ENCODE measurements at places on chromosomes 1 and 21. TPM values are rescaled to one million over a fixed set of nuclear protein-coding genes. Genes with fewer than 3 reads are reported as not detected.

Gene PTGS2
- 0.07 TPM for total RNA-seq

Gene ZZZ3
- total RNA-seq: 68.3 TPM

Gene OLFML2B
- 0.12 TPM for total RNA-seq

Gene TTLL7
- not detected for total RNA-seq

Gene CSDE1
- 454 TPM for total RNA-seq

Gene GALNT2
- 184 TPM for total RNA-seq

Gene TRIM67
- not detected for total RNA-seq

Gene RGS16
- 3.1 TPM for total RNA-seq

Gene PGBD5
- not detected for total RNA-seq

Gene KCNQ4
- total RNA-seq: 0.34 TPM

Gene KRTAP12-2
- not detected for total RNA-seq

Gene F13B
- total RNA-seq: not detected

Gene CGN
- total RNA-seq: 0.49 TPM

Gene ADCY10
- total RNA-seq: 0.15 TPM

Gene SPRR1B
- not detected for total RNA-seq

Gene SPRR4
- total RNA-seq: not detected

GRCh38 chr1:13759072-13759471 lies 59.1 kb downstream of the PRDM2 start:
- no peak for DNase-seq

DNA sequence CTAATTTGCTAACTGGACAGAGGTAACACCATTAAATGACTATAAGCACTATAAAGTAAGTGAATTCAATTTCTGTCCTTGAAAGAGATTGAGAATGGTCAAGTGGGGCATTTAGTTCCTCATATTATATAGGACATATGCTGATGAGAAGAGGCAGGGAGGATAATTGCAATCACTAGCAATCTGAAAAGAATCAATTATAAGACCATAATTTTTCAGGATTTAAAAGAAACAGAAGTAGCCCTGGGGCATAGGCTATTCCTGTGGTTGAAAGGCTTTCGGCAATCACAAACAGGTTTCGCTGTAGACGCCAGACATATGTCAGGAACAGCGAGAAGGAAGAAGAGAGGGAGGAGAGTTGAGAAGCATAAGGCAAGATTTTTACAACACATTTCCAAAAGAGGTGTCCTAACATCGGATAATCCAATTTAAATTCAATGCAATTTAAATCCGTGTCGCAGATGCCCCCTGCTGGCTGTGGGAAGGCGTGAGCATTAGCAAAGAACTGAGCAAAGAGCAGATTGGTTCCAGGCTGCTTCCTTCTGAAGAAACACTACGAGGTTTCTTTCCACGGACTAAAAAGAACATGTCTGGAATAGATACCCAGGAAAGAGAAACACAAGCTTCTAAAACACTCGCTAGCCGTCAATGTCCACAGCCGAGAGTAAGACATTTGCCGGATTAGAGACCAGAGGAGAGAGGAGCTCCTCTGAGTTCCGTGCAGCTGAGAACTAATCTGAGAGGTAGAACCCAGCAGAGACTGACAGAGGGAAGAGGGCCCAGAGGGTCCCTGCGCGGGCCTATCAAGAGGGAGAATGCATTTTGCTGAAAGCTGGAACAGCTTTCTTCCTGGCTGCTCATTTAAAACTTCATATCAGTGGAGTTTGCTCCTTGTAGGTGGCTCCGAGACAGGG lies 27.9 kb downstream of the RGS5 start:
- peak; percentile 20 for DNase-seq

DNA sequence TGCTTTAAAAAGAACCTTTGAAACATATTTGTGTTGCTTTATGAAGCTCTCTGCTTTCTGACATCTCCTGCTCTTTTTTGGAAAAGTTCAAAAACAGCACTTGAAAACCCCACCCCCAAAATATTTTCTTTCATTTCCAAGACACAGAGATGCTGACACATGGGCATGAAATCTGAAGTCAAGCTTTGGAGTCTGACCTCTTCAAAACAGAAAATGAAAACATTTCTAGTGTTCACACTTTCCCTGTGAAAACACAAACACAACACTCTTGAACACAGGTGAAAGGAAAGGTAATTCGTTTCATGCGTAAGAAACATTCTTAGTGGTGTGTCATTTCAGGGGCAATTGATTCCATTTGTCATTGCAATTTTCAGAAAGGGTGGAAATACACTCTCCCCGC lies 10.8 kb downstream of the NGF start:
- DNase-seq: no peak

- DNase-seq: peak; percentile 75
These were observed 187.9 kb downstream of the VAV3 start for GRCh38 chr1:107776900-107777663.

GRCh38 chr1:18508084-18508483 lies 27.4 kb downstream of the KLHDC7A start:
- DNase-seq: no peak

DNA sequence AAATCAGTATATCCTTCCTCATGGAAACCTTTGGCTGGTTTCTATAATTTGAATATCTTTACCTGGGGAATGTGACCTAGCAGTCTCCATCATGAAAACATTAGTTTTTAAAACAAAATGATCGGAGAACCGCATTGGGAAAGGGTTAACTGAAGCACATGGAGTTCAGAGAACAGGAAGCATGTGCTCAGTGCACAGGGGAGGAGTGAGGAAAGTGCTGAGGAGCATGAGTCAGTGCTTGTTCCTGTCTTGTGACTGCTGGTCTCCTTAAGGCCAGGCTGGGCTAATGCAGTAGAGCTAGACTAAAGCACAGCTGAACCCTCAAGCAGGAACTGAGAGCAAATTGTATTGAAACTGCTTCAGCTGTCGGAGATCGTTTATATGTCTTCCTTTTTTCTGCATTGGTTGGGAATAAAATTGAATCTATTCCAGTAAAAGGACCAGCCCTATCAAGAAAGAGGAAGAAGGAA lies 5.8 kb downstream of the IFI16 start:
- peak; percentile 87 for DNase-seq

DNA sequence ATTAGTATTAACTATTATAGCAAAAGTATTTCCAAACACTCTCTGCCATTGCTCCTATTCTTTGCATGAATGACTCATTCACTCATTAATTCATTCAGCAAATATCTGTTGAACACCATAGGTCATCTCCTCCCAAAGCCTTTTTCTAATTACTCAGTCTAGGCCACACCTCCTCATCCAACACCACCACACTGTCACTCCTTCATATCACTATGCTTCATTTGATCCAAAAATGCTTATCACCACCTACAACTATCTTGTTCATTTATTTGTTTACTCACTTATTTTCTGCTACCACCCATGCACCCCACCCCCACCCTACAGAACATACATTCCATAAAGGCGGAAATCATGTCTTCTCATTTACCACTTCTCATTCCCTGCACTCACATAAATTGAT lies 94.4 kb upstream of the TNFSF4 start:
- DNase-seq: no peak

DNA sequence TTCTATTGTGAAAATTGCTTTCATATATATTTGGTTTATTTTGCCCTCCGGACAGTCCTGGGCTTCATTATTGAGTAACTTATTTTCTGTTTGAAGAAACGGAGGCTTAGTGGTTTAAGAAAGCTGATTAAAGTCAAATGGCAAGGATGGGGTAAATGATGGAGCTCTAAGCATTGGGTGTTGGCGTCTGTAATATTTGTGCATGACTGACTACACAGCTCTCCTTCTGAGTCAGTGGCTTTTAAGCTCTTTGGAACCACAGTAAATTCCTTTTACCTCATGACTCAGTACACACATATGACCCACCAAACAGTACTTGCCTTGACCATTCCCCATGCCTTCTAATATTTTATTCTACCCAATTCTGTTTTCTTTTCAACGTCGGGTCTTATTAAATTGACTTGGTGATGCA lies 21.0 kb downstream of the B3GALT5 start:
- DNase-seq: no peak

GRCh38 chr1:64574301-64574700 lies 104.4 kb downstream of the CACHD1 start:
- DNase-seq: no peak

- peak; percentile 42 for DNase-seq
These were observed 23.2 kb downstream of the ARID4B start for GRCh38 chr1:235304549-235305451.

- peak; percentile 58 for DNase-seq
These were observed 91.6 kb upstream of the TTC39A start for GRCh38 chr1:51421964-51422363.

DNA sequence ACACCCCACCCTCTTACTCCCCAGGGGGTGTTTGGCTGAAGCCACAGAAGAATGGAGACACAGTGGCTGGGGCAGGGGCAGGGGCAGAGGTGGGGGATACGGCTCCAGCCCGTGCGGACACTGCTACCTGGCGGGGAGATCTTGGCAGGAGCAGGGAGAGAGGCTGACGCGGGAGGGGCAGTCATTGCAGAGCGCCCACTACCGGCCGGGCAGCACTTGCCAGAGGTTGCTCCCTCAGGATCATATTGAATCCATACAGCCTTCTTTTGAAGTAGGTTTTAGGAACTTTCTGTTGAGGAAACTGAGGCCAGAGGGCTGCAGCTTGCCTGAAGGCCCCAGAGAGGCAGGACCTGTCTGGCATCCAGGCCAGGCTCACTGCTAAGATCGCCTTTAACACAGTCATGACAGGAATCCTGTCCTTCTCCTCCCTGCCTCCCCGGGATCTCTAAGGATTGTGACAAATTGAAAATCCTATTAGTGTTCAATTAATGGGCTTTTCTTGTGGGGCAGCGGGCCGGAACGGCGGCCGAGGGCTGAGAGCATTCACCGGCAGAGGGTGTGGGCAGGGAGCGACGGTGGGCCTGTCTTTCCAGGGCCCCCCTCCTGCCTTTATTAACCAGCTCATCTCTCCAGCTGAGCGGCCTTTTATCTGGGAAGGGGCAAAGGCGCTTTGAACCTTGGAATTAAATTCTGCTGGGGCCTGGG lies 65.5 kb upstream of the WNT4 start:
- DNase-seq: no peak

- peak; percentile 23 for DNase-seq
These were observed 56.4 kb upstream of the SAMSN1 start for GRCh38 chr21:14602382-14602958.

- DNase-seq: no peak
These were observed 35.6 kb downstream of the WLS start for GRCh38 chr1:68196676-68197075.

DNA sequence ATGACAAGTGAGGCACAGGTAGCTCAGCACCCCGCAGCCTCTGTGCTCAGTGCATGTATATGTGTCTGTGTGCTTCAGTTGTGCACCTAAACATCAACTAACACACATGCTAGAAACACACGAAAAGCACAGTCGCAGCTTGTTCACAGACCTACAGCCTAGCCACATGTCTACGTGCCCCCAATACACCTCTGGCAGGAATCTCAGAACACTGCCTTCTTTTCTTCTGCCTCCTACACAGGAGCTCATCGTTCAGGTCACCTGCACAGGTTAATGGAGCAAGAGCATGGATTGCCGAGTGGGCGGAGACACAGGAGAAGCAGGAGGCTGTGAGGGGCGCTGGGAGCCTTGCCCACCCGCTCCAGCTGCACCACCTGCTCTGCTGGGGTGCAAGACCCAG lies 31.7 kb downstream of the CTNNBIP1 start:
- no peak for DNase-seq

- DNase-seq: no peak
These were observed 24.7 kb upstream of the CNN3 start for GRCh38 chr1:94951509-94952208.

- DNase-seq: no peak
These were observed 62.5 kb downstream of the POFUT2 start for GRCh38 chr21:45225041-45225740.

- DNase-seq: no peak
These were observed 11.4 kb downstream of the FASLG start for GRCh38 chr1:172670316-172670715.

- no peak for DNase-seq
These were observed 37.6 kb downstream of the DIPK1A start for GRCh38 chr1:92923664-92924063.

DNA sequence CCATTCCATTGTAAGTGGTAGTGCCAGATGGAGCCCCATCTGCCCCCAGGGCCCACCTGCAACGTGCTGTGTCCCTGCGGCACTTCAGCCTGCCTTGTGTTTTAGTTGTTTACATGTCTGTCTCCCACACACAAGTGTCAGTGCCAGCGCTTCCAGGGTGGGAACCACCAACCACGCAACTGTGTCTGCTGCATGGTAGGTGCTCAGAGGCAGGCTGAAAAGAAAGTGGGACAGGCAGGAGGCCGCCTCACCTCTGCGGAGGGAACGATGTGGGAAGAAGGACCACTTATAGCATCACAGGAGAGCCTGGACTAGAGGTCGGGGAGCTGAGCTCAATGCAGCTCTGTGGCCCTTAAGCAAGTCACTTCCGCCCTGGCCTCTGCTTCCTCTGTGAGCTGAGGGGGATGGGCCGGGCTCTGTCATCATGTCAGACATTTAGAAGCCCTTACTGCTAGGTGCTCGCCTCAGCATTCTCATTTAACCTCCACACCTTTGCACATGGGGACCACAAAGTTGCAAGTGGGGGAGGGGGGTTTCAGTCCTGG lies 17.9 kb downstream of the SLC9A1 start:
- DNase-seq: peak; percentile 64

Measured in B cell (primary cell).